Activated CD4-positive, alpha-beta memory T cell treated with anti-CD3 and anti-CD28 coated beads, Interleukin-2, amount 10 ng/mL, durations not matched to agents 7 days and 5 days (primary cell): ENCODE measurements at places on chromosomes 5 and 9.

GRCh38 chr5:54227759-54228158 lies 82.6 kb downstream of the ARL15 start:
- DNase-seq: no peak

- no peak for DNase-seq
These were observed 67.4 kb downstream of the EFNA5 start for GRCh38 chr5:107603349-107603748.

DNA sequence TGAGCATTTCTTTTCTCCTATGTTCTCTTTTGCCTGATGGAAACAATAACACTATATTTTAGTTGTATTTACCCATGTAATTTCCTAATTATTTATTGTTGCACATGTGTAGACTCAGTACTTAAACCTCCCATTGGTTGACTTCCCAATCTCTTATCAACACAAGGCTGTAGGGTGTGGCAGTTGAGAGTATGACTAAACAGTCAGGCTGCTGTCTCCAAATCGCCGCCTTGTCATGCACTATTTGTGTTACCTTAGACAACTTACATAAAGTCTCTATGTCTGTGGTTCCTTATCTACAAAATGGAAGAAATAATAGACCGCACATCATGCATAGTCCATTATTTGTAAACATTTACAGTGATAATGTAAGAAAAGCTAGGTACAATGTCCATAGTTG lies 68.9 kb upstream of the EFNA5 start:
- DNase-seq: no peak

DNA sequence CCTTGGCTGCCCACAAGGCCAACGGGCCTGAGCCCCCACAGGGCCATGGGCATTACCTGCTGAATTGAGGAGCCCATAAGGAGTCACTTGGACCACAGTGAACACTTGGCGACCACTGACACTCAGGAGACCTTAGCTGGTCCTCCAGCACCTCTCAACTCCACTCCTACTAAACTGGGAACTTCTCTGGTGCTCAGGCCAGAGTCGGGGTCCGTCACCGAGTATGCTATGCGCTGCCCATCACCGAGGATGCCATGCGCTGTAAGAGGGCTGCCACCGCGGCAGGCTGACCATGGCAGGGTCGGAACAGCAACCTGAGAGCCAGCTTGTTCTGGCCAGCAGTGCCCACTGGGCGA lies 600 bp upstream of the SQSTM1 start:
- no peak for DNase-seq

DNA sequence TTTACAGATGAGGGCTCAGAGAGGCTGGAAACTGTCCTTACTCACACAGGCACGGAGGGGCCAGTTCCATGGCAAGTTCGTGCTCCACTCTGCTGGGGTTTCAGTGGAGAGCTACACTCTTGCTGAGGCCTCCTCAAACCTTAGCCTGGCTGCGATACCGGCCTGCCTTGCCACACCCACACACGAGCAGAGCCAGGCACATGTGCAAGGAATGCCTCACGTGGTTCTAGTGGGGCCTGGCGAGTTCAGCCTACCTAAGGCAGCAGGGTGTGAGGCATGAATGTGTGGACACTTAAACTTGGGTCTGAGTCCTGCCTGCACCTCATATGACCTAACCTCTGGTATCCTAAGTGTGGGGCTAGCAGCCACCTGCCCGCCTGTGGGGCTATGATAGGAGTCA lies 21.5 kb upstream of the PRDM12 start:
- DNase-seq: no peak

DNA sequence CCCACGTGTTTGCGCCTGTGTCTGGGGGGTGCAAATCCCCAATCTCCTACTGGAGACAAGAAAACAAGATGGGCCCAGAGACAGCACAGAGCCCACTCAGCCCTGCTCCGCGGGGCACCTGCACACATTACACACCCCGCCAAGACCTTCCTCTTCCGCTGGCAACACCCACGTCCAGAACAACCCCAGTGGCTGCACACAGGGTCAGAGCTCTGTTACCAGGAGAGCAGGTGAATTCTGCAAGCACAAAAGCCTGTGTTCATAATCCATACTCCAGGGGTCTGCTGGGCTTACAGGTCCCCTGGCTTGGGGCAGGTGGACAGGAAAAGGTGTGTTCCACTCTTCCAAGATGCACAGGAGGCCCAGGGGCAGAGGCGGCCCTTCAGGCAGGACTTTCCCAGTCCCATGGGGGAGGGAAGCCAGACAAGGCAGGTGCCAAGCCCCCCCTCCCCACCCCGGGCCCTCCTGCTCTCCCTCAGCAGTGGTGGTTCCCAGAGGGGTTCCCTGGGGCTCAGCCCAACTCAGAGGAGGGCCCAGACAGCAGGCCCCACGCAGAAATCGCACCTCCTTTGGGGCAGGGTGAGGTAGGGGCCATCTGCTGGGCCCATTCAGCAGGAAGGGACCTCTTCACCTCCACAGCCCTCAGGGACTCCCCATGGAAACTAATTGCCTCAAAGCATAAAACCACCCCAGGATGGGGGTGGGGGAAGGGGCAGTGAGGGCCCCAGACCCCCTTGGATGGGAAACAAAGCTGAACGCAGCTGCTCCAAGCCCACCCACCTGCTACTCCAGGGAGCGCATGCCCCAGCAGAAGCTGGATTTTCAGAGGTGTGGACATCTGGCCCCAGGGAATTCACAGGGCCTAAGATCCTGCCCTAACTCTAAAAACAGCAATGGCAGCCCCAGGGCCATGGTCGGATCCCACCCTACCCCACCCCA lies 105.3 kb downstream of the VAV2 start:
- DNase-seq: no peak

DNA sequence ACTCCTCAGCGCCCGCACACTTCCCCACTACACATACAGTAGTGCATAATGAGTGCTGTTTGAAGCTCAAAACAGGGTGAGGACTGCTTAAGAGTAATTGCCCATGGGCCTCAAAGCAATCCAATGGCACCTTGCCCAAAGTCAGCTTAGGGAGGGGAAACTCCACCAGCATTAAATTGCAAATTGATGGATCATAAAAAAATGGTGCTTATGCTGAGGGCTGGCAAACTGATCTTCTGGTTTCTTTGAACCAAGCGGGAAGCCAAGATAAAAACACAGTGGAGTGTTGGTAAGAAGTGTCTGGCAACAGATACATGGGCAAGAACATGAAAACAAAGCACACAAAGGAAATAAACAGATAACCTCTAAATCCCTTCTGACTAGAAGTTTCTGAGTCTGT lies 28.0 kb downstream of the TLE1 start:
- DNase-seq: no peak

GRCh38 chr5:58183078-58183785 lies 276.7 kb downstream of the PLK2 start:
- no peak for DNase-seq

- DNase-seq: no peak
These were observed 57.2 kb downstream of the RANBP6 start for GRCh38 chr9:5958273-5958672.

DNA sequence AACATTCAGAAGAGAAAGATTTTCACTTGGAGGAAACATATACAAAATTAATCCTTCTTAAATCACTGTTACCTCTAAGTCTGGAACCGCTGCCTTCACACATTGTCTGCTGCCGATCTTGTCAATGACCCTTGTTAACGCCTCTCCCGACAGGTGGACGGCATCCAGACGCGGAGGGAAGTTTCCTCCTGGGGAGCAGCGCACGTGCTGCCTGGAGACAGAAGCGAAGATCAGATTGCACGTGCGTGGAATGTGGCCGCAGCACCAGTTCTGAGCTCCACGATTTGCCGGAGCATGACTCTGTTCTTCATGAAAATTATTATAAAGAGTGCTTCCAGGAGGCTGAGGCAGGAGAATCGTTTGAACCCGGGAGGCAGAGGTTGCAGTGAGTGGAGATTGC lies 183.6 kb upstream of the IRX4 start:
- DNase-seq: no peak

- DNase-seq: no peak
These were observed 55.3 kb upstream of the TGFBR1 start for GRCh38 chr9:99049641-99050040.

- no peak for DNase-seq
These were observed 103.6 kb downstream of the TSSK1B start for GRCh38 chr5:113331209-113331551.

DNA sequence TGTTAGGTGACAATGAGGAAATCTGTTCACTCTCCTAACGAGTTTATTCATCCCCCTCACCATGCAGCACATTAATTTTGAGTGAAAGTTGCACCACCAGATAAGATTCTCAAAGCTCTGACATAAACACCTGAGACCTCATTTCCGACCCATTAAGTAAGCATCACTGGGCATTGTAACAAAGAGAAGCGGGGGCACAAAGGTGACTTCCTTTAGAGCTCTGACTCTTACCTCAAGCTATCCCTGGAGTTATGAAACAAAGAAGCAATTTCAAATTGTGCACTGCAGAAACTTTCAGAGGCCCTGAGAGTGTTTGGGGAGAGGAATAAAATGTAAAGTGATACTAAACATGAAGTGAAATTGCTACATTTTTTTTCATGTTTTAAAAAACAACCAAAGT lies 29.5 kb downstream of the C5orf15 start:
- no peak for DNase-seq

GRCh38 chr5:79844571-79844970 lies 146.5 kb downstream of the MTX3 start:
- no peak for DNase-seq

- no peak for DNase-seq
These were observed 737 bp downstream of the SLC1A3 start for GRCh38 chr5:36607114-36607571.

GRCh38 chr5:93018461-93018860 lies 562.6 kb downstream of the NR2F1-AS1 start:
- no peak for DNase-seq

GRCh38 chr5:153096381-153096780 lies 394.1 kb upstream of the GRIA1 start:
- DNase-seq: no peak

- DNase-seq: no peak
These were observed 349.9 kb downstream of the EFNA5 start for GRCh38 chr5:107320846-107321245.

GRCh38 chr5:35850967-35851680 lies 5.6 kb upstream of the IL7R start:
- no peak for DNase-seq

DNA sequence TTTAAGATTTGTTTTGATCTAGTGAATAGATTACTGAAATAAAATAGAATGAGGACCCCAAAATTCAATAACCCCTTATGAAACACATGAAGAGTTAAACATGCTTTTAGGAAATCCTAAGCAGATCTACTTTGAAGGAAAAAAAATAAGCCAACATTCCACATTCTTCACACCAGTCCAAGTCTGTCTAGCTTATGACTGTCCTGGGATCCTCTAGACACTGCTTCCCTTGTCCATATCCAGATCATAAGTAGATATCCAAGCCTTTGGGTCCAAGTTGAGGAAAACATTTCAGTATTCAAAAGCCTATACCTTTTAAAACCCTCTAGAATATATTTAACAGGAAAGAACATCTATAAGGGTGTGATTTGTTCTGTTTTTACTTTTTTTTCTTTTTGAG lies 58.8 kb upstream of the MINAR2 start:
- no peak for DNase-seq

GRCh38 chr9:96006961-96007360 lies 131.5 kb downstream of the ERCC6L2 start:
- DNase-seq: no peak

GRCh38 chr9:130763331-130764171 lies 70.0 kb downstream of the EXOSC2 start:
- no peak for DNase-seq

- DNase-seq: peak; percentile 47
These were observed 272.7 kb upstream of the PANK3 start for GRCh38 chr5:168851902-168852321.

- no peak for DNase-seq
These were observed 21.7 kb upstream of the HOMER1 start for GRCh38 chr5:79535477-79536192.
